ENCODE measurements at places on chromosomes 5 and 9.

- no peak for DNase-seq
Observed at GRCh38 chr5:168251259-168251658, 40.2 kb upstream of the WWC1 start.

- DNase-seq = no peak
Observed at GRCh38 chr5:114435885-114436299, 74.0 kb downstream of the KCNN2 start.

DNA sequence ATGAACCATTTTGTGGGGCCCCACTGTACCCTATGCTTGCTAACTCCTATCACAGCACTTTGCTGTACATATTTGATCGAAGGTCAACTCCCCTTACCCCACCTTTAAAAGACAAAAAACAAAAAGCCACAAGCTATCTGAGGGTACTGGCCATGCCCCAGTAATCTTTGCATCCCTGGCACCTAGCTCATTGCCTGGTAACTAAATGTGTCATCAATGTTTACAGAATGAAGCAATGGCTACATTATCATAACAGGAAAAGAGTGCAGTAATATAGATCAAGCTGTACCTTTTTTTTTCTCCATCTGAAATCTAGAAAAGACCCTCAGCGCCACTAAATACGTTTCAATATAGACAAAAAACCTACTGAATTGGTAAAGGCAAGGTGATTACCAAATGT is 188.0 kb downstream of the ELAVL2 start:
- DNase-seq = no peak

GRCh38 chr9:83701769-83702168 is 6.0 kb downstream of the UBQLN1 start:
- no peak for DNase-seq

DNA sequence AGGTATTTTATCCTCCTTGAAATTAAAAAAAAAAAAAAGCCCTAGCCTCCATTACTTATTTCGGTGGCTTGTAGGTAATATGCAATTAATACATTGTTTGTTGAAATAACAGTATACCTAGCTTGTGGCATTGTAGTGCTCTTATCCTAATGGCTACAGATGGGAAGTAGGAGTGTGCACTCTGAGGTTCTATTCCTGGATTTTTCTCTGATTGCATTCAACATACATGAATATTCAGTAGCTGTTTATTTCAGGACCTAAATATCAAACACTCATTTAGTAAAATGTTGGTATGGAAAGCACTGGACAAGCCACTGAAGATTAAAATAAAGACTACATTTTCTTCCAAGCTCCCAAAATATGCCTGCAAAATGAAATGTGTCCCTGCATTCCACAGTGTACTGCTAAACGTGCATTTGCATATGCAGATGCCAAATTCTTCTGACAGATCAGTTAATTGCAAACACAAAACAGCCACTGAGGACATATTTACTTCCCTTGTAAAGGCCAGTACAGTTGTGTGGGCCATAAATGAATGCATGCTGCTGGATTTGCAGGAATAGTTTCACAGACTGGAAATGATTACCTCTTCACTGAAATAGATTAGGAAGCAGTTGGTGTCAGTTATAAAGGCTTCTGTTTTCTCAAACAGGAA is 826.1 kb downstream of the PRELID2 start:
- no peak for DNase-seq

Data from AML-193 (cell line).